Activated naive CD8-positive, alpha-beta T cell treated with anti-CD3 and anti-CD28 coated beads for 36 hours (primary cell): ENCODE measurements at places on chromosomes 5 and 9. TPM values are rescaled to one million over a fixed set of nuclear protein-coding genes. Genes with fewer than 3 reads are reported as not detected.

DNA sequence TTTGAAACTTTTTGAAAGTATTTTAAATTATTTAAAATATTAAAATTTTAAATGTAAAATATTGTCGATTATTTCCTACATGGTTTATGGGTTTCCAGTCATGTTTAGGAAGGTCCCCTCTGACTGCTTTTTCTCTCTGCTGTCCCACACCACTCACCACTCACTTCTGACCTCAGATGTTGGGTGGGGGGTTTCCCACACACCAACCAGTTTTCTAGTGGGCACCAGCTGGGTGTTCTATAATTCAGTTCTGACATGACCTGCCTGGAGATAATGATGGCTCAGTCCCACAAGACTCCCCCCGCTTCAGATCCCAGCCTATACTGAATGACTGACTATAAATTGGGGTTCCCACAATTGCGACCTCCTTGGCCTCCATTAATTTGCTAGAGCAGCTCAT is 310.4 kb downstream of the GADD45G start:
- no peak overlapping the region for H3K4me3 ChIP-seq
- H3K27ac ChIP-seq = no peak overlapping the region
- no peak for DNase-seq
- H3K36me3 ChIP-seq = no peaks in the 10 kb centered on the region

The MYMK gene
- total RNA-seq = not detected

The CHMP5 gene
- 73.9 TPM for total RNA-seq

- no peaks in the 10 kb centered on the region for H3K36me3 ChIP-seq
- H3K4me3 ChIP-seq = no peak overlapping the region
- DNase-seq = no peak
- no peaks in the 10 kb centered on the region for H3K27me3 ChIP-seq
- H3K27ac ChIP-seq = no peak overlapping the region
Measured at GRCh38 chr5:16654647-16655334, 38.0 kb upstream of the RETREG1 start.

The SVEP1 gene
- not detected for total RNA-seq

The SMARCA2 gene
- 90.0 TPM for total RNA-seq
